ENCODE measurements at places on chromosomes 1 and 21.

GRCh38 chr1:215797859-215798258, 230.8 kb downstream of the KCTD3 start:
- DNase-seq, result no peak

DNA sequence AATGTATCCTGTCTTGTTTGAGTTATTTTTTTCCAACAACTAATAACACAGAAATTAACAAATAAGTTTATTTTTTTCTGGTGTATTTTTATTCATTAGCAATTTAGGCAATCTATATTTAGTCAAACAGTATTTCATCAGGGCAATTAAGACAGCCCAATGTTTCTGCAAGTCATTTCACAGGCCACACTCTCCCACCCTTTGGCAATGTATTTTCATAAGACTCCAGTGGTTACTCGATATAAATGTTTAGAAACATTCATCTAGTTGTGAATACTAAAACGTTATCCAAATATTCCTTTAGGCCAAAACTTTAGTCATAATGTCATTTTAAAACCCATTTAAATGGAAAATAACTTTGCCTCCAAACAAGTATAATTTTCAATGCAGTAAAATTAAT, 142.1 kb downstream of the KCNT2 start:
- no peak for DNase-seq

DNA sequence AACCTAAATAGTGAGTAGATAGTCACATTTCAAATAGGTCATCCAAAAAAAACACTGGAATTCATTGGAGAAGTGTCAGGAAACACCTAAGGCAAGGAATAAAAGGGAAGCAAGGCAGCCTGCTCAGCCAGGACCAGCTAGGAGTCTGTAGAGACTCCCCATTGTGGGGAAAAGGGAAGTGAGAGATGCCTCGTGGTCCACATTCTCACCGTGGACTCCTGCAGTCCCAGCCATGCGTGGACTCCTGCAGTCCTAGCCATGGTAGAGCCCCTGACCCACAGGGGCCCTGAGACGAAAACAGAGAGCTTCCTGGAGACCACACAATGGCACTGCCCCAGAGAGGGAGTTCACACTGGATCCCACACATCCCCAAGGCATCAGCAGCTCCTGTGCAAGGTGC, 97.5 kb downstream of the LRIG2 start:
- no peak for DNase-seq

DNA sequence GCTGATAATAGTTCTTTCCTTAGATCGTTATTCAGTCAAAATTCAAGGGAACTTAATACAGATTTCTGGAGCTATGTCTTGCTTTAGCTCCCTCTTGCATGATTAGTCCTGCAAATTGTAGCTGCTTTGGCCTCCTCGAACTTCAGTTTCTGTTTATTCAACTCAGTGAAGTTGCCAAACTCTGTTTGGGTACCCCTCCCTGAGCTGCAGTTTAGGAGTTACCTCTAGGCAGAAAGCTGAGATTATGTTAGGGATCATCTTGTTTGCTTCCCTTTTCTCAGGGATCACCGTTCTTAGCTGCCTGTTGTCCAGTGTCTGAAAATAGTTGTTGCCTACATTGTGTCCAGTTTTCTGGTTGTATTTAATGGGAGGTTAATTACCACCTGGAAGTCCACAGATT, 43.5 kb downstream of the SNX27 start:
- no peak for DNase-seq

- no peak for DNase-seq
These were observed 9.6 kb downstream of the ACKR1 start for GRCh38 chr1:159214149-159214760.

- no peak for DNase-seq
These were observed 1.2 kb downstream of the SH3GLB1 start for GRCh38 chr1:86705665-86705985.

GRCh38 chr1:20440785-20441200, 45.2 kb downstream of the CAMK2N1 start:
- peak; percentile 49 for DNase-seq

Data from anterior cingulate cortex (tissue), 58 donors.